ENCODE measurements at places on chromosomes 5 and 9. TPM values are rescaled to one million over a fixed set of nuclear protein-coding genes. Genes with fewer than 3 reads are reported as not detected.
A peak's percentile ranks its signal among the peaks of the same experiment; 100 is the strongest.

GRCh38 chr5:54655761-54656160 lies 138.2 kb downstream of the SNX18 start:
- DNase-seq = no peak

DNA sequence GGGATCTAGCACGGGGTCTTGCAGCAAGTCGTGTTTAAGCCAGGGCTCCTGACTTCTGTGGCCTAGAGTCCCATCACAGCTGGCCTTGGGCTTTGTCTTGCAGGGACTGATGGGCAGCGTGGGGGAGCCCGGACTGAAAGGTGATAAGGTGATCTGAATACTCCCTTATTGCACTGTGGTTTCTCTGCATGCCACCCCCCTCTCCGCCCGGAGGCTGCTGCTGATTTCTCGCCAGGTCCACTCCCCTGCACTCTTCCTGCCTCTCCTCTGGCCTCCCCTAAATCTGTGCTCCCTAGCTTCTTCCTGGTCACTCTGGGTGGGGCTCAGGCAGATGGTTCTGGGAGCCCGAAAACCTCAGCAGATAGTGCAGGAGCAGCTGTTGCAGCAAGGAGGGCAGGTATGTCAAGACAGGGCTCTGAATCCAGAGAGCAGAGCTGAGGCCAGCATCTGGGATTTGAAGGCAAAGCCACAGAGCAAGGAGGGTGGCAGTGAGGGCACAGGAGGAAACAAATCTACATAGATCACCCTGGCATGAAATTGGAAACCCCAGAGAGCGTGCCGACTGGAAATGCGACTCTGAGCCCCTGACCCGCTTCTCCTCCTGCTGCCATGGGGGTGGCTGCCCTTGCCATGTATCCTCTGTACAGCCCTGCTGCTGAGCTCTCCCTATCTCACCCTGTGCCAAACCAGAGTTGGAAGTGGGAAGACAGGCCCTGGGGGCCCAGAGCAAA lies 76.5 kb downstream of the COL27A1 start:
- DNase-seq = no peak

- DNase-seq = no peak
Measured at GRCh38 chr5:132762246-132763000, 14.6 kb downstream of the SEPTIN8 start.

DNA sequence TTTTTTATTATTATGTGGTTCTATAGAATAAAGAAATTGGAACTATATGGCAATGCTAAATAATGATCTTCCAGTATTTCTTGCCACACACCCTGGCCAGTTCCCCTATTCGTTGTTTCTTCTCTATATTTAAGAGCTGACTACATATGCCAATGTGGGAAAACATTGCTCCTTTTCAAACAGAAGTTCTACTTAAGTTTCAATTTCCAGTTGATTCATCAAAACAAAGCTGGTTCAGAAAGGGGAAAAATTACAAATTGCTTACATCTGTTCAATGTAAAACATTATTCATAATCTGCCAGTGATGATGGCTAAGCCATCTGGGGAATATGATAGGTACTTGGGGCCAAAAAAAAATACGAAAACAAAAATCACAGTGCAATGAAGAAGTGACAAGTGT lies 76.9 kb downstream of the ST8SIA4 start:
- DNase-seq = no peak

GRM6 gene
- not detected for total RNA-seq

DNA sequence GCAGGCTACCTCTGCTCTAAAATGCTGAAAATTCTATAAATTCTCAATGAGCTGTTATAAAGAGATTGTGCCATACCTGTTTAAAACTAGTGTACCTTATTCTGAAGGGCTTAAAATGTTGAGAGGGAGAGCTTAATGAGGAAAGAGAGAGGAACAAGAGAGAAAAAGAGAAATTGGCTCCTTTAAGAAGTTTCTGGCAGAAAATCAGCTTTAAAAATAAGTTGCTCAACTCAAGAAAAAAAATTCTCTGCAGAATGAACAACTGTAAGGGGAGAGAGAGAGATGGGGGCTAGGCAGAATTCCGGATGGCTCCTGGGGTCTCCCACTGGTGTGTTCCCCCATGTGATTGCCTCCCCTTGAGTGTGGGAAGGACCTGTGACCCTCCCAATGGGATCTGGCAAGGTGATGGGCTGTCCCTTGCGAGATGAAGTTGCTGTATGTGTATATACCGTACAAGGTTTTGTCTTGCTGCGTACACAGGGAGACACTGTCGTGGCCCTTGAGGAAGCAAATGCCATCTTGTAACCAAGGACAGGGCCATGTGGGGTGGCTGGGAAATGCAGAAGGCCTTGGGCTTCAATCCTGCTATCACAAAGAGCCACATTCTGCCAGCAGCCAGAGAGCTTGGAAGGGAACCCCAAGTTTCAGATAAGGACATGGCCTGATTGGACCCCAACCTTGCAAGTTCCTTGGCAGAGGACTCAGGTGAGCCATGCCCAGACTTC lies 64.3 kb upstream of the S1PR3 start:
- DNase-seq = no peak

N4BP3 gene
- 0.18 TPM for total RNA-seq

DNA sequence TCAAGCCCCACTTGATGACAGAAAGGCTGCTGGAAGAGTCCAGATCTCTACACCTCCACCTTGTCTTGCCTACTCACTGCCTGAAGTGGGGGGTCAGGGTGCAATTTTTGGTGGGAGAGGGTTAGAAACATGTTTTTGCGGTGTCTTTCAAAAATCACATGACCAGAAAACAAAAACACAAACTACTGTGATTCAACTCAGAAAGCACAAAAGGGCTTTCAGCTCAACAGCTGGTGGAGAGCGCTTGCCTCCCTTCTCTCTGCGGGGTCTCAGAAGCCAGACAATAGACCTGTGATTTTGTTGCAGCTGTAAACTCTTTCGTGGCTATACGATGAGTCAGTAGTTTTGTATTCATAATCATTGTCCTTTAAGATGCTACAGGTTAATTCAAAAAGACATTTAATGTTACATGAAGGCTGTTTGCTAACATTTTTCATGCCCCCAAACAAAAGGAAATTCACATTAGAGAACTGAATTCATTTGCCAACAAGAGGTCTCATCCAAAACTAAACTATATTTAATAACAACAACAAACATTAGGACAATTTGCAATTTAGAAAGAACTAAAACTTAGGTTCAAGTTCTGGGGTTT lies 172.6 kb upstream of the RAI14 start:
- no peak for DNase-seq

GEMIN5 gene
- 28.1 TPM for total RNA-seq

SLC22A4 gene
- total RNA-seq = 3.4 TPM

- no peak for DNase-seq
Measured at GRCh38 chr5:56152437-56152836, 80.7 kb downstream of the ANKRD55 start.

TMEFF1 gene
- total RNA-seq = 0.49 TPM

DNA sequence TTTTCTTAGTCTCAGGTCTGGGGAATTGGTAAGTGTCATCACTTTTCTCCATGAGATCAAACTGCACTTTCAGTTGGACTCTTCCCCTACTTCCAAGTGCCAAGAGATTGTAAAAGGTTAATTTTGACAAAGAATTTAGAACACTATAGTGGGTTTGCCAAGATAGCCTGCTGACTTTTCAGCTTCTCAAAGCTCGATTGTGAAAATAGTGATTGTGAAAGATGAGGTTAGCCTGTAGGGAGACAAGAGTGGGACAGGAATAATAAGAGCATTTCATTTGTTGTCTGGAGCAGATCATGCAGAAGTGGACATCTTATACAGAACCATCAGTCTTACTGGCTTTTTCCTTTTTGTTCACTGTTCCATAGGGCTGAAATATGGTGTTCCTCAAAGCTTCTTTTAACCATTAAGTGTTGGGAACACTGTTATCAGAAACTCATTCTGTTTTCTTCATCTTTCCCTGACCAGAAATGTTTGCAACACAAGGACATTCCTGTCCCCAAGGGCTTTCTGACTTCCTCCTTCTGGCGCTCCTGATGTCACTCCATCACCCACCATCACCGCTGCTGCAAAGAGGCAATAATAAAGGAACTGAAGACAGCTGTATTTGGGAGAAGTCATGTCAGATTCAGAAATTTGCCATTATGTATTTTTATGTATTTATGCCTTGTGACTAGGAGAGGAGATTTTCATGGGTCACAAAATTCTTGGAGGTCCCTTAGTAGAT lies 11.6 kb upstream of the SPTAN1 start:
- DNase-seq = peak; percentile 35

- no peak for DNase-seq
Measured at GRCh38 chr9:107222020-107222522, 61.0 kb upstream of the RAD23B start.

DNA sequence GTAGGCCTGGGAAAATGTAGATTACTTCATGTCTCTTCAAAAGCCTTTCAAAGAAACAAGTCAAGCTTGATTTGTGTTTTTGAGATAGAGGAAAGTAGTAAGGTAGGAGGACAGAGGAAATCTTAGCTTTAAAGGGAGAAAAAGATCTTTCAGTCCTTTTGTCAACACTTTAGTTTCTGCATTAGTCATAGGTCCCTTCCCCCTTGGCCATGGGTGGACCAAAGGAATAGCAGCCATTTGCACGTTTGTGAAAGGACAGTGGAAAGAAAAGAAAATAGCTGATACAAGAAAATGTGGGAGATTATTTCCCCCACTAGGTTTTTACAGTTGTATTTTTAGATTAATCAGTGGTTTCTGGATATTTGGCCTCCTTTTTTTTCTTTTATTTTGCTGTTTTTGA lies 121.9 kb upstream of the GRHPR start:
- DNase-seq = peak; percentile 47

DNA sequence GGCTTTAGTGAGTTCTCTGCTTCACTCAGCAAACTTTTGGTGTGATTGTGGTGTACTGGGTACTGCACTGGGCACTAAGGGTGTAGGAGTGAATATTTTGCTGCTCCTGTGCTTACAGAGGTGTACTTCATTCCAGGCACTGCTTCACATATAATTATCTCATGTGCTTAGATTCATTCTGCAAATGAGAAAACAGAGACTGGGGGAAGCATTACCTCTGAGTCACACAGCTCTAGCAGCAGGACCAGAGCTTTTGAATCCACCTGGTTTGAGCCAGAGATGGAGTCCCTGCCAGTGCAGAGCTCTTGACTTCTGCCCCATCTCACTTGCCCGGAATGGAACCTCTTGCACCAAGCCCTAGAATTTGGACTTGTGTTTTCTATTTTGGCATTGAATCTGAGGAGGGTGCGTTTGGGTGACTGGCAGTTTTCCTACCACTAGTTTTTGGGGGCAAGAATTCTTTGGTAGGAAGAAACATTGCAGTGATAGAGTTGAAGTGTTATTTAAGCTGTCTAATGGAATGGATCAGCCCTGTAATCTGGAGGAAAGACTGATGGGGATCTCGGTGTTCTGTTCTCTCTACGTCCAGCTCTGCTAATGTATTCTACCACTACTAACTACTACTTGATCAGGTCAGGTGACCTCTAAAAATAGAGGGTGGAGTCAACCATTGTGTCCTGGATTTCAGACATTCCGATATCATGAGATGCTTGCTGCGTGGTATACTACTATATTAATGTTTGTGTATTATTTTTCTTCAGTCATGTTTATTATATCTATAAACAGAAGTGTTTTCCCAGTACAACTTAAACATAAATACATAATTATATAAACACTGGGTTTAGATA lies 2.5 kb downstream of the ARHGAP26 start:
- DNase-seq = no peak

DMRT3 gene
- not detected for total RNA-seq

OMD gene
- 0.33 TPM for total RNA-seq

DNA sequence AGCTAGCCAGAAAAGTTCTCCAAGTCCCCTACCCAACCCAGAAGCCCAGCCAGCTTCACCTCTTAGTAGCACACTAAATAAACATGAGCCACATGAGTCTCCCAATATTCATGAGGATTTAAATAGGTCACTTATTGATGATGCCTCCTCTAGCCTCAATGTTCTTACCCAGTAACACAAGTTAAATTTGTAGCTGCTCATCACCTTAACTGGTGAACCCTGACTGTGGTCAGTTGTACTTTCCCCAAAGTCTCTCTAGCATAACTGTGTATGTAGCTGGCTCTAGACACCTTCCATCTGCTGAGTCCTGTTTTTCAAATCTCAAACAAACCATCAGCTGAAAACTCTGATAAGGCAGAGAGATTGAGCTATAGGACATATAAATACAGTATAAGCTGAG lies 100.3 kb upstream of the ELAVL2 start:
- DNase-seq = no peak

GRCh38 chr5:97918620-97919019 lies 735.6 kb upstream of the RIOK2 start:
- DNase-seq = peak; percentile 4
